ENCODE measurements at places on chromosomes 2 and 18.

DNA sequence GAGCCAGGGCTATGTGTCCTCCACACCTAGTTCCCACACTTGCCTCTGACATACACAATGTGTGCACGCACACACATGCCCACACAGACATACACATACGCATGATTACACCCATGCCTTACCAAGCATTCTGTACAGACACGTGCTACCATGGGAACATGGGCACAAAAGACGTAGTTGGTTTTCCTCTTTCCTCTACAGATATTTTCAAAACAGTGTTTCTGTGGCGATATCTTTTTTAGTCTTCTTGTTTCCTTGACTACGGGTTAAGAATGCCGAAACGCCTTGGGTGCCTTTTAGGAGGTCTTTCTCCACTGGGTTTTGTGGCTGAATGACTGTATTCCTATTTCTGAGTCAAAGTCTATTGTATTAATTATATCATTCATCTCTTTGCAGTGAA lies 75.5 kb upstream of the SPTBN1 start:
- no peak for DNase-seq

GRCh38 chr2:5975401-5975800 lies 283.2 kb downstream of the SOX11 start:
- DNase-seq = no peak

DNA sequence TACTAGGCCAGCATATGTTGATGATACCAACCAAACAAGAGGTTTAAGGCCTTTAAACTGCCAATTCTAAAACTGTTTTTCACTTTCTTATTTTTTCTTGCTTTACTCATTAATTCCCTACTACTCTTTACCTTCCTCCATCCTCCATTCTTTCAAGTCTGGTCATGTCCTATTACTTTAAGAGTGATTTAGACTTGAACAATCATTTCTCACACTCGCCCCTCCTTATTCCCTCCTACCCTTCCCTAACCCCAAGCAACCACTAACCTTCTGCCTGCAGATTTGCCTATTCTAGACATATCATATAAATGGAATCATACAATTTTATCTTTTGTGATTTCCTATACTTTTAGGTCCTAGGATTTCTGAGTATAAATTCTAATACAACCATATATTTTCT lies 127.7 kb downstream of the USP34 start:
- DNase-seq = no peak

DNA sequence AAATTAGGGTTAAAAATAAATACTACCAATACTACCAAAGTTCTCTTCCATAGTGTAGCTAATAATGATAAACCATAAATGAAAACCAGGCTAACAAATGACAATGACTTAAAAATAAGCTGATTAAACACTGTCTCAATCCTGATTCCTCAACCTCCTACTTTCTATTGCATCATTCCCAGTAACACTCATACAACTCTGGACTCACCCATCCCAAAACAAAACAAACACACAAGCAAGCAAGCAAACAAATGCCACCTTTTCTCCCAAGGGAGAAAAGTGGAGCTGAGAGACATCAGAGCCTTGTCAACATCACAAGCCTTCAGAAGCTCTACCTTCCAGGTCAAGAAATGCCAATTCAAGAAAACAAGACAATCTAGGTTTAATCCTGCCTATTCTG lies 620.7 kb downstream of the NYAP2 start:
- DNase-seq = no peak

- no peak for DNase-seq
Measured at GRCh38 chr2:15816226-15816625, 124.1 kb upstream of the MYCN start.

GRCh38 chr2:119517433-119517832 lies 6.8 kb downstream of the SCTR start:
- no peak for DNase-seq

DNA sequence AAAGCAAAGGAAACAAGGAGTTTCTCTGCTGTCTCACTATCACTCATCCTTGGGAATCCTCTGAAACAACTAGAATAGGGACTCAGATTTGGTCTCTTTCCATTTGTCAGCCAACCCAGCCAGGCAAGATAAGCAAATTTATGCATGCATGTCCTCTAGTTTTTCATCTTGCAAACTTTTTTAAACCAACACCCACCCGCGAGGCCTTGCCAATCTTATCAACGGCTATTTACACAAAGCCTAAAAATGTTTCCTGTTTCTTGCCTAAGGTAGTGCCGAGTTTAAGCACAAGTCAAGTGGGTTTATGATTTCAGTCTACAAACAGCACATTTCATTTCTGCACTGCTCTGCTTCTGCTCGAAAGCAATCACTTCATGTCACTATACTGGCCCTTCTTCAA lies 240.9 kb downstream of the STK39 start:
- DNase-seq = no peak

GRCh38 chr2:165164201-165164600 lies 39.6 kb downstream of the SCN3A start:
- no peak for DNase-seq

GRCh38 chr2:44972771-44973535 lies 31.5 kb downstream of the SIX3 start:
- no peak for DNase-seq

- no peak for DNase-seq
Measured at GRCh38 chr2:176174382-176174823, 14.1 kb upstream of the HOXD1 start.

DNA sequence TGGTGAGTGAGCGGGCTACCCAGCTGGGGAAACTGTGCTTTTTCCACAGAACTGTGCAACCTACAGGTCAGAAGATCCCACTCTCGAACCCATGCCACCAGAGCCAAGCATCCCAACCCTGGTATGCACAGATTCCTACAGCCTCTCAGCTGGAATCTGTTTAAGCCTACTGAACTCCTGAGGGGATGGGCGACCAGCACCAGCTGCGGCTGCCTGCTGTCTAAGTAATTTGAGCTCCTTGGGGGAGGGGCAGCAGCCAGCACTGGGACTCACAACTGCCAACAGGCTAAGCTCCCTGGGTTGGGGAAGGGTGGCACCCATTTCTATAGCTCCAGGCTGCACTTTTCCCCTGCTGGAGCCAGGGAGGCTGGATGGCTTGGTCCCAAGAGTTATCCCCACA lies 11.8 kb downstream of the CYP27C1 start:
- DNase-seq = no peak

DNA sequence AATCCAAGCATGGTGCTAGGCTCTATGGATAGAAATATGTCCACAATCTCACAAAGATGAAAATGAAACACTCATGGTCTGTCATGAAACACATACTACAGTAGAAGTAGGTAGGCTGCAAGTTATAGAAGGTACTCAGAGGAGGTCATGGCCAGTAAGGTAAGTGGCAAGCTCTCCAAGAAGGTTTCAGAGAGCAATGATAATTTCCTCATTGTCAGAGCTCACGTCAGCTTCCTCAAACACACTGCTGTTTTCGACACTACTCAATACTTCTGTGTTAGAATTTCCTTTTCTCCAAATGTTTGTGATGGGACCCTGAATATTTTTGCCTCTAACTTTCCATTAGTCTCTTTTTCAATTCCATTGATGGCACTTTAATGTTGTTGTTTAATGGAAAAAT lies 25.5 kb downstream of the CCDC141 start:
- no peak for DNase-seq
